ENCODE measurements at places on chromosomes 4 and X. TPM values are rescaled to one million over a fixed set of nuclear protein-coding genes. Genes with fewer than 3 reads are reported as not detected.

- H3K4me3 ChIP-seq = no peak overlapping the region
- no peaks in the 10 kb centered on the region for H3K4me1 ChIP-seq
- no peaks in the 10 kb centered on the region for H3K36me3 ChIP-seq
- no peak overlapping the region for H3K27ac ChIP-seq
Observed at GRCh38 chr4:47194036-47194737, 162.8 kb downstream of the GABRB1 start.

TSPAN7 gene
- polyA plus RNA-seq = 55.1 TPM

DNA sequence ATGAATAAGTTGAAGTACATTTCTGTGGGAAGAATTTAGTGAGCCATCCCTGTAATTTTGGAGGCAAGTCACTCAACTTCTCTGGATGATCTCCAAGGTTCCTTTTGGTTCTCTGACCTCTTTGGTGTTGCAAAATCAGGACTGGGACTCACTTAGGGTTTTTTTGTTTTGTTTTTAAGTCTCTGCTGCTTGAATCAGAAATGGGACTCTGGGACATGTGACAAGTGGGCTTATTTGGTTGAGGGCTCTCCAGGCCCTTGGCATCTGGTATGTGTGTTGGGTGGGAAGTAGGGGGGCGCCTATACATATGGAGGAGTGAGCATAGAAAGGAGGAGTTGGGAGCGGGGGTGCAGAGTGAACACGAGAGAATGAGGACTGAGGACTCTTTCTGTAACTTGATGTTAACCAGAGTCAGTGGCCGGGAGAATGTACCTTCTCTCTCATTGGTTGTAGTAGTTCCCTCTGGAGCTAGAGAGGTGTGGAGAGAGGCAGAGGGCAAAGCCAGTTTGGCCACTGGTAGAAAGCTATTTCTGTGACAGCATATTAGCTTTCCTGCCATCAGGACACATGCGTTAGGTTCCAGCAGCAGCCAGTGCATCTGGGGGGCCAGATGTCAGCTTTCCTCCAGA lies 1.9 kb downstream of the ARHGAP10 start:
- DNase-seq = no peak
- no peaks in the 10 kb centered on the region for H3K27me3 ChIP-seq
- peak overlapping the region; percentile 80 for H3K4me3 ChIP-seq
- peak overlapping the region; percentile 97 for H3K27ac ChIP-seq
- H3K36me3 ChIP-seq = no peaks in the 10 kb centered on the region

- H3K4me3 ChIP-seq = no peak overlapping the region
- no peaks in the 10 kb centered on the region for H3K36me3 ChIP-seq
- no peak overlapping the region for H3K27ac ChIP-seq
- no peak for DNase-seq
- H3K4me1 ChIP-seq = no peaks in the 10 kb centered on the region
- no peaks in the 10 kb centered on the region for H3K27me3 ChIP-seq
Observed at GRCh38 chr4:5128569-5128968, 77.3 kb downstream of the STK32B start.

SMC1A gene
- 19.9 TPM for polyA plus RNA-seq

GRCh38 chr4:176841711-176842112 lies 49.0 kb upstream of the VEGFC start:
- H3K4me1 ChIP-seq = no peaks in the 10 kb centered on the region
- H3K27me3 ChIP-seq = no peaks in the 10 kb centered on the region
- no peak overlapping the region for H3K27ac ChIP-seq
- DNase-seq = no peak

- H3K36me3 ChIP-seq = no peaks in the 10 kb centered on the region
- H3K4me3 ChIP-seq = no peak overlapping the region
- H3K27me3 ChIP-seq = no peaks in the 10 kb centered on the region
- H3K27ac ChIP-seq = no peak overlapping the region
Observed at GRCh38 chr4:25446611-25447010, 69.5 kb downstream of the ANAPC4 start.

DNA sequence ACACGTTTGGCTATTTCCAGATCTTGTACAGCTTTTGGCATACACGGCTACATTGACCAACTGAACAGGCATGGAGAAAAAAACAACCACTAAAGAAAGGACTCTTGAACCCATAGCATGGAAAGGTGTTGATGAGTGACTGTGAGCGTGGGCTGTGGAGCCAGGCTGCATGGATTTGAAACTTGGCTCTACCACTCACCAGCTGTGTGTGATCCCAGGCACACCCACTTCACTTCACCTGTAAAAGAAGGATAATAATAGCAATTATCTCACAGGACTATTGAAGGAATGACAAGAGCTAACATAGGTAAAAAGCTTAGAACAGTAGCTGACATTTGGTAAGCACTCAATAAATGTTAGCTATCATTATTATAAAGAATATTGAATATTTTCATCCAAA lies 301.7 kb upstream of the CPEB2 start:
- no peaks in the 10 kb centered on the region for H3K36me3 ChIP-seq
- peaks cover 9% of the 10 kb centered on the region for H3K4me1 ChIP-seq
- H3K27me3 ChIP-seq = no peaks in the 10 kb centered on the region
- no peak for DNase-seq
- H3K27ac ChIP-seq = no peak overlapping the region

DNA sequence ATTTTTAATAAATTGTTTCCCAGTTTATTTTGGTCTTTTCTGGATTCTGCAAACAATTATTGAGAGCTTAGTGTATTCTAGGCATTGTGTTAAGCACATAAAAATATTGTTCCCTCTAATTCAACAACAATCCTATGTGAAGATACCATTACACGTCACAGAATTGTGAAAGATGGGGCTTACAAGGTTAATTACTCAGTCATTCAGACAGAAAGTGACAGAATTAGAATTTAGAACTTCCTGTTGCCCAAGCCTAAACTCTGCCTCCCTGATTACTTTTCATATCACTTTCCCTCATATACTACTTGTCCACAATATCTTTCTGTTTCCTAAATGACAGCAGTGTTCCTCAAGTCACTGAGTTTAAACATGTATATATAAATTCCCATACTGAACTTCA lies 186.7 kb upstream of the VEGFC start:
- no peaks in the 10 kb centered on the region for H3K4me1 ChIP-seq
- no peak for DNase-seq
- H3K36me3 ChIP-seq = no peaks in the 10 kb centered on the region
- H3K27ac ChIP-seq = no peak overlapping the region
- no peaks in the 10 kb centered on the region for H3K27me3 ChIP-seq

GRCh38 chr4:108794136-108794535 lies 31.3 kb upstream of the ETNPPL start:
- no peaks in the 10 kb centered on the region for H3K4me1 ChIP-seq
- no peaks in the 10 kb centered on the region for H3K36me3 ChIP-seq
- no peak overlapping the region for H3K4me3 ChIP-seq
- no peaks in the 10 kb centered on the region for H3K27me3 ChIP-seq
